ENCODE measurements at places on chromosomes 1 and 21.

DNA sequence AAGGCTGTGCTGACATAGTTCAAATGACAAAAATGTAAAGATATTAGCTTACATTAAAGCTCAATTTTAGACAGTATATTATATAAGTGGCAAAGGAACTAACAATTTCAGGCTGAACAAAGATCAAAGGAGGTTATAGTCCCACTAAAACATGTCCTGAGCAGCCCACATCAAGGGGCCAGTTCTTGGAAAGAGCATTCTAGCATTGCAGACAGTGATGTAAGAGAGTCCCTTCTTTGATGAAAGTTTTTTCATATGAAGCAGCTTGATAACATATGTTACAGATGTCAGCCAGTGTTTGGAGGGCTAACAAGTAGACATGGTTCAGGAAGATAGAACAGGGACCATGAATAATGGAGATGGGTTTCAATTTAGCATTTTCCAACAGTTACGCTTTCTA, 301.7 kb downstream of the NTNG1 start:
- no peak for DNase-seq

DNA sequence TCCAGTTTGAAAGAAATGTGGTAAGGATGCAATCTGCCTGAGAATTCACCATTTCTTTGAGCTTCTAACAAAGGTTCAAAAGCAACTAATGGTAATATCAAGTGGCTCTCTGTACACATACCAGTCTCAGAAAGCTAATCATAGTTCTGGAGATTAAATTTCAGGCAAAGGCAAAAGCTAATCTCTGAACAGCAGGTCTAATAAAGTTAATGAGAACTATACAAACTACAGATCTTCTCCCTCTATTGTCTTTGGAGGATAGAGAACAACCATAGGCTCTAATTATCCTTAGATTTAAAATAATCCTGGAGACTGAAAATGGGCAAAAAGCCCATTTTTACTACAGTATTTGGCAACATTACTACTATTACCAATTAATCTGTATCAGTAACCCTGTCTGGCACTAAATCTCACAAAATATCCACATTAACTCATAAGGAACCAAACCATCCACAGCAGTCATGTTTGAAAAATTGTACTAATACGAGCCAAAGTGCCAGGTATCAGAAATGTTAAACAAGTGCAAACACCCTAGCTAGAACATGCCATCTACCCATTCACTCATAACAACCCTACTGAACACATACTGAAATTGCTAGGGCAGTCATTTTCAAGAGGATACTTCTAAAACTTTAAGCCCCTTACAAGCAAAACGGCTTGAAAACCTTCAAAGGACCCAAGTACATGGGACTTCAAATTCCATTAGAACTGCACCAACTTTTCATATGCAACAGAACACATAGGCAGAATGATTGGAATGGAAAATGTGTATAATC, 4.8 kb downstream of the DIPK1A start:
- DNase-seq, result peak; percentile 23

GRCh38 chr1:152565535-152566215, 905 bp downstream of the LCE3E start:
- no peak for DNase-seq

DNA sequence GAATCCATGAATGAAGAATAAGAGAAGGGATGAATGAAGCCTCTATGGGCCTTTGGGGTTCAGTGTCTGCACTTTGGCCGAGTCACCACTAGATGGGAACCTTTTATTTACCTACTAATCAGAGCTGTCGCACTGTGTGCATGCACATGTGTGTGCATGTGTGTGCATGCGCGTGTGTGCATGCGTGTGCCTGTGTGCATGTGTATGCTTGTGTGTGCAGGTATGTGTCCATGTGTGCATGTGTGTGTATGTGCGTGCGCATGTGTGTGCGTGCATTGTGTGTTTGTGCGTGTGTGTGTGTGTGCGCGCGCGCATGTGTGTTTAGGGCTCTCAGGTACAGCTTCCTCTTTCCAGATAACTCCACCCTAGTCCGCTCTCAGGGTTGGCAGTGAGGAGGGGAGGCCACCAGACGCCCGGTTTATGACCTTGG, 20.4 kb upstream of the UBXN10 start:
- DNase-seq, result no peak

GRCh38 chr21:34289856-34290255, 74.0 kb upstream of the KCNE2 start:
- no peak for DNase-seq

DNA sequence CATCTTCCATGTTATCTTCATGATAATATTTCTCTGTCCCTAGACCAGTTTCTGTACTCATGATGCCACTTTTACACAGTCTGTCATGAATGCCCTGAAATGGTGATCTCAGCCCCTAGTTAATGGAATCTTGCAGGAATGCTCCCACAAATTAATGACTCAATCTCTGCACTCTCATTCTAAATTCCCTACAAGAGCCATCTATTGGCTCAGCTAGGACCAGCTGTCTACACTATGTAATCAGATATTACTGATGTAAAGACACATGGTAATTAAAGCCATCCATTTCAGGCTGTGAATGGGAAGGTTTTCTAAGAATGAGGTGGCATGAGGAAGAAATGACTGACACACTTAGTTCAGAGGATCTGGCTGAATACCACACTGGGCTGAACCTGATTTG, 199.1 kb upstream of the KCND3 start:
- DNase-seq, result no peak

DNA sequence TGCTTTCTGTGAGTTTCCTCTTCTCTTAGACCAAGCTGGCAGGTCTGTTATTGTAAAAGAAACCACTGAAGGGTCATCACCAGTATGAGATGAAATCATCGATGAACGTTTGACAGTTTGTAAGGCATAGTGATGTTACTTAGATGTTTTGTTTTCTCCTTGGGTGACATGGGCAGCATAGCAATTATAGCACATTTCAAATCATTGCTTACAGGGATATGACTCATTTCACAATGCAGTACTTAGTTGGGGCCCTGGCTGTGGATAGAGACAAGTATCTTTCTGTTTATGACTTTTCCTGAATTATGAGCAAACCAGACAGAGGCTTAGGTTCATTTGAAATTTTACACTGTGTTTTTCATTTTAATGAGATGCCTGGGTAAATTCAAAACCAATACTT, 313.0 kb downstream of the RWDD3 start:
- no peak for DNase-seq

DNA sequence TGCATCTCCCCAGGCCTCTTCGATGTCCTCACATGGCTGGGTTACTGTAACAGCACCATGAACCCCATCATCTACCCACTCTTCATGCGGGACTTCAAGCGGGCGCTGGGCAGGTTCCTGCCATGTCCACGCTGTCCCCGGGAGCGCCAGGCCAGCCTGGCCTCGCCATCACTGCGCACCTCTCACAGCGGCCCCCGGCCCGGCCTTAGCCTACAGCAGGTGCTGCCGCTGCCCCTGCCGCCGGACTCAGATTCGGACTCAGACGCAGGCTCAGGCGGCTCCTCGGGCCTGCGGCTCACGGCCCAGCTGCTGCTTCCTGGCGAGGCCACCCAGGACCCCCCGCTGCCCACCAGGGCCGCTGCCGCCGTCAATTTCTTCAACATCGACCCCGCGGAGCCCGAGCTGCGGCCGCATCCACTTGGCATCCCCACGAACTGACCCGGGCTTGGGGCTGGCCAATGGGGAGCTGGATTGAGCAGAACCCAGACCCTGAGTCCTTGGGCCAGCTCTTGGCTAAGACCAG, 14.3 kb downstream of the HTR6 start:
- no peak for DNase-seq

DNA sequence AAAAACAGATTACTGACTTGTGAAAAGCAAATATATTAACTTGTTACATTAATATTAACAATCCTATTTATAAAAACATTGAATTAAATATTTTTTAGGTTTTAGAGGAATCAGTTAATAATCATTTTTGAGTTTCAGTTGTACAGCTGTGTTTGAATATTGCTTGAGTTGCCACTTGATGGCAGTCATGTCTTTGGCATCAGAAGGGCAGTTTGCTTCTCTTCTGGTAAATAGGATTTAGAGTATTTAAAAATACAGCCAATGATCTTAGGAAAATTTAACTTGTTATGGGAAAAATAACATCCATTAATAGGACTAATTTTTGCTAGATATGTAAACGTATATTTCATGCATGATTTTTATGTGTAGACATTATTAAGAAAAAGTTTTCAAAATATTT, 234.1 kb downstream of the NCAM2 start:
- DNase-seq, result no peak

- no peak for DNase-seq
Observed at GRCh38 chr21:34035619-34036354, 37.6 kb upstream of the MRPS6 start.
